ENCODE measurements at places on chromosomes 2 and 18.

- H3K27ac ChIP-seq = no peak overlapping the region
- no peak for DNase-seq
- no peaks in the 10 kb centered on the region for H3K36me3 ChIP-seq
- H3K4me3 ChIP-seq = no peak overlapping the region
- H3K4me1 ChIP-seq = no peaks in the 10 kb centered on the region
- H3K27me3 ChIP-seq = peaks cover 5% of the 10 kb centered on the region
Observed at GRCh38 chr2:223180463-223180862, 128.5 kb downstream of the KCNE4 start.

DNA sequence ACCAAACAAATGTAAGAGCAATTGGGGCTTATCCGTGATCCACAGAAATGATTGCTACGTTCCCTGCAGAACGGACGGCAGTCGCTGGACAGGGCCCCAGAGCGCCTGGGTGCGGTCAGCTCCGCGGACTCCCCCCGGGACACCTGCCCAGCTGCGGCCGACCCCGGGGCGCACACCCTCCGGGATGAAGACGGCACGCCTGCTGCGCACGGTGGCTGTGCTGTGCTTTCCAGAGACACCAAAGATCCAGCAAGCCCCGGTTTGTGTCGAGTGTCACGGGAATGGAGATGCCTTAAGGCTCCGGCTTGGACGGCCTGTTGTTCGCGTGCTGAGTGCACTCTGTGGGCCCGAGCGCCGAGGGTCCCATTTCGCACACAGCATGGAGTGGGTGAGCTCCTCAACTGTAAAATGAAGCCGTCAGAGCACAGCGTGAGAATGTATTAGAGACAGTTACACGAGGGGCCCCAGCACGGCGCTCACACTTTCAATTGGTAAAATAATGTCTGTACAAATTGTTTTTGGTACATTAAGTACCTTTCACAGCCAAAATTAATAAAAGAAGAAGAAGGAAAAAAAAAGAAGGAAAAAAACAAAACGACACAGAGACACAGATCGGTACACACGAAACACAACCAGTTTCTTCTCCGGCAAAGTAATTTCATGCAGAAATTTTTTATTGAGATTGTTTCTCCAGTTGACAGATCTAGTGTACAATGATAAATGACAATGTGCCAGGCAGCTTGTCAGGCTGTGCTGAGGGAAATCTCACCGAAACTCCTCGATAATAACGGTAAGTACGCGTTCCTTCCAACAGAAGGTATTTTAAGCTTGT lies 615.8 kb upstream of the SALL3 start:
- no peaks in the 10 kb centered on the region for H3K36me3 ChIP-seq
- no peak overlapping the region for H3K4me3 ChIP-seq
- H3K27me3 ChIP-seq = no peaks in the 10 kb centered on the region

DNA sequence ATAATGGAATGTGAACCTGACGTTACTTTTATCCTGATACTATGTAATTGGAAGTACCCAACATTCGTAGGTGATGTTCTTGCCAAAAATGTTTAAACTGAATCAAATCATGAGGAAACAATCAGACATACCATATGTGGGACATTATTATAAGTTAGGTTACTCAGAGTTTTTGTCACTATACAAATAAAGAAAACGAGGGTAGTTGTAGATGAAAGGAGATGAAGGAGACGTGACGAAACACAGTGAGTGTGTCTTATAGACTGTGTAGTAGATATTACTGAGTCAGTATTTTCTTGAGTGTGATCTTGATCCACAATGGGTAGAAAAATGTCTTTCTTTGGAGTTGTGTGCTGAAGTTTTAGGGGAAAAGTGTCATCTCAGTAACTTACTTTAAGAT lies 176.8 kb downstream of the ZNF407 start:
- no peaks in the 10 kb centered on the region for H3K27me3 ChIP-seq
- DNase-seq = no peak
- peaks cover 15% of the 10 kb centered on the region for H3K4me1 ChIP-seq
- H3K36me3 ChIP-seq = peaks cover 17% of the 10 kb centered on the region

GRCh38 chr18:59141294-59142068 lies 1.8 kb downstream of the SEC11C start:
- peaks cover 4% of the 10 kb centered on the region for H3K36me3 ChIP-seq
- peaks cover 58% of the 10 kb centered on the region for H3K4me1 ChIP-seq
- H3K4me3 ChIP-seq = peak overlapping the region; percentile 96
- no peak for DNase-seq
- H3K27ac ChIP-seq = peak overlapping the region; percentile 100

DNA sequence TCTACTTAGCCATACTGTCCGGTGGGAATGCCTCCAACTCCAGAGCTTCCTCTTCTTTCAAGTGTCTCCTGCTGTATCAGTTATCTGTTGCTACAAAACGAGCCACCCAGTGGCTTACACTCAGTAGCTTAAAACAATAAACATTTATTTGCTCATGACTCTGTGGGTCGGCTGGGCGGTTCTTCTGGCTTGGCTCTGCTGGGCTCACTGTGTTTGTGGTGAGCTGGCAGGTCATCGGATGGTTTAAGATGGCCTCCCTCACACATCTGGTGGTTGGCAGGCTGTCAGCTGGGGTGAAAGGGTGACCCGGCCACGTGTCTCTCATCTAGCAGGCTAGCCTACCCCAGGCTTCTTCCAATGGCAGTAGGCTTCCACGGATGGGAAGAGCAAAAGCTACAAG lies 122.4 kb upstream of the SLC1A4 start:
- peaks cover 31% of the 10 kb centered on the region for H3K36me3 ChIP-seq
- H3K4me1 ChIP-seq = peaks cover 10% of the 10 kb centered on the region
- H3K27me3 ChIP-seq = no peaks in the 10 kb centered on the region

- H3K36me3 ChIP-seq = no peaks in the 10 kb centered on the region
- no peak for DNase-seq
- no peaks in the 10 kb centered on the region for H3K4me1 ChIP-seq
- H3K27ac ChIP-seq = no peak overlapping the region
- H3K27me3 ChIP-seq = no peaks in the 10 kb centered on the region
Observed at GRCh38 chr2:182587831-182588230, 128.2 kb upstream of the DNAJC10 start.

DNA sequence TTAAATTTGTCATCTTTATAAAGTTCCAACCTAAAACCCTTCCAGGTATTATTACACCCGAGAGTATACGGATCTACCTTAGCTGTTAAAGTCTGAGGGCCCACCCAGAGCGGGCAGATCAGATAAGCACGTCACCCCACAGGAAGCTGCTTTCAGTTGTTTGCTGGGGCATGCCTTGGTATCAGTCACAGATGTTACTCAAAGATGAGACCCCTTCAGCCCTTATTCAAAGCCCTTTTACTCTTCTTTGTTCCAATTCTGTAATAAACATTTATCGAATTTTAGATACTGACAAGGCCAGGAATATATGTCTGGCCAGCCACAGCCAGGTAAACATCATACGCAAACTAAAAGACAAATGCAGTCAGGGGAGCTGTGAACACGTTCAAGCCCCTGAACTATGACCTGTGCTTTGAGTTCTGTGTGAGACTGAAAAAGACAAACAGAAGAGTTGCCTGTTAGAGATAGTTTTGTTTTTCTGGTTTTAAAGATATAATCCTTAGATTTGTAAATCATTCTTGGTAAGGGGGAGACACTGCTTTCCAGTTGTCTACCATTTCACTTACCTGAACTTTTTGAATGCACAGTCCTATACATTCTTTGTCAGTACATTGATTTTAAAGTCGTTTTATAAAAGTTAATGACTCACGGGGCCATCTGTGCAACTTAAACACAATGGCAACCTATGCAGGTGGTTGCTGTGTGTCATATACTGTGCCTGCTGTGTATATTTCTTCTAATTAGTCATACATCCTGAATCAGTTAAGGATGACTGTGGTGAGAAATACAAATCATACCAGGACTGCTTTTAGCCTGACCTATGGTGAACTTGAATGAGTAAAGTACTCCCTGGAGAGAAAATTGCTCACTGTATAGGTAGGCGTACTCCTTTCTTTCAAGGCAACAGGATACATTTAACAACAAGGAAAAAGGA lies 100.5 kb upstream of the ITPRID2 start:
- DNase-seq = no peak
- H3K27me3 ChIP-seq = peaks cover 4% of the 10 kb centered on the region
- H3K36me3 ChIP-seq = no peaks in the 10 kb centered on the region
- H3K4me3 ChIP-seq = no peak overlapping the region

- no peak overlapping the region for H3K27ac ChIP-seq
- peaks cover 18% of the 10 kb centered on the region for H3K4me1 ChIP-seq
- DNase-seq = no peak
- no peaks in the 10 kb centered on the region for H3K27me3 ChIP-seq
- H3K36me3 ChIP-seq = no peaks in the 10 kb centered on the region
- H3K4me3 ChIP-seq = no peak overlapping the region
Observed at GRCh38 chr2:163345795-163346573, 389.8 kb downstream of the FIGN start.

- H3K4me3 ChIP-seq = no peak overlapping the region
- no peaks in the 10 kb centered on the region for H3K27me3 ChIP-seq
- no peak for DNase-seq
- no peaks in the 10 kb centered on the region for H3K36me3 ChIP-seq
- no peak overlapping the region for H3K27ac ChIP-seq
- H3K4me1 ChIP-seq = peaks cover 23% of the 10 kb centered on the region
Observed at GRCh38 chr2:112153501-112153900, 15.3 kb downstream of the FBLN7 start.

DNA sequence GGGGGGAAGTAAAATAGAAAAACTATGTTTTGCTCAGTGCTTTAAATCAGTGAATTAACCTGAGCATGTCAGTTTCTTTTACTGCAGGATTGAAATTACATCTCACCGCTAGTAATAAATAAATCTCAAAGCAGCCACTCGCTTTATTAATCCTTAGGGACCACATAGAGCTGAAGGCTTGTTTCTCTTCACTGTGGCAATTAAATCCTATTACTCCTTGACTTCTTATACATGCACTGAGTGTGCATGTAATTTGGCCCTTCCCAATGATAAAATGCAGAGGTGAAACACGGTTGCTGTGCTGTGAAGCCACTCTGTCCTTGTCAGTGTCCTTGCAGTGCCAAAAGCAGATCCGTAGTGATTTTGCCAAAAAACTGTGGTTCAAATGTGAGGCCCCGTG lies 77.1 kb upstream of the RBM44 start:
- H3K36me3 ChIP-seq = peaks cover 40% of the 10 kb centered on the region
- peaks cover 38% of the 10 kb centered on the region for H3K4me1 ChIP-seq
- no peak overlapping the region for H3K4me3 ChIP-seq
- H3K27ac ChIP-seq = peak overlapping the region; percentile 20
- DNase-seq = no peak

- H3K27ac ChIP-seq = peak overlapping the region; percentile 98
- H3K4me3 ChIP-seq = peak overlapping the region; percentile 79
- peaks cover 35% of the 10 kb centered on the region for H3K4me1 ChIP-seq
- DNase-seq = no peak
Observed at GRCh38 chr2:84940088-84940470, 30.9 kb upstream of the KCMF1 start.

DNA sequence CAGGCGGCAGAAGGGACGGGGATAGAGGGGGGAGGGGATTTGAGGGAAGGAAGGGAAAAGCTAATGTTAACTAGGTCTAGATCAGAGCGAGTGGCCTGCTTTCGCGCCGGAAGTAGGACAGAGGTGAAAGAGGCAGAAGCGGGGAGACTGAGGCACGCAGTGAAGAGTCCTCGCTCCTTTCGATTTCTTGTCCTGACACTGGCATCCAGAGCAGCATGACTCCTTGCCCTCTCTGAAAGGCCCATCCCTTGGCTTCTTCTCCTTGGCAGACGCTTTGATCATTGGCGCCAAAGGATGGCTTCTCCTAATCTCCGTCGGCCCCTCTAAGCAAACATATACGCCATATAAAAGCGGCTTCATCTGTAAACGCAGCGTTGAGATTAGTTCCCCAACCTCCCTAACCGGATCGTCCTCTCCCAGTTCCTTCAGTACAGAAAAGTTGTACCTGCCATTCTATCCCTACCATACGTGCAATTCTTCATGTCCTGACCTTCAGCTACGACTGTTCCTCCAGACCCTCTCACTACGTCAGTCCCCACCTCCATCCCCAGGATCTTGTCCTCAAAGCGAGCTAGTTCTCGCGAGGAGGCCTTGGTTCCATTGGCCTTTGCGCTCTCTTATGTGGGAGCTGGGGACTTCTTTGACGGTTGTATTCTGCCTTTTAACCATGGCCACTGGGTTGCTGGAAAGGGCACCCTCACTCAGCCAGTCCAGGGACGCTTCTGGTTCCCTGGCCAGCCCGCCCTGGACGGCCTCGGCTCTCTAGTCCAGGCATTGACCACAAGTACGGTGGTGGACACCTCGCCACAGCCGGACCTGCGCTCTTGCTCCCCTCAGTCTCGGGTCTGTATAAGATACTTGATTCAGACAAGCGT lies 857 bp upstream of the NEUROD1 start:
- H3K27ac ChIP-seq = peak overlapping the region; percentile 56
- DNase-seq = no peak
- H3K27me3 ChIP-seq = peaks cover 82% of the 10 kb centered on the region
- peaks cover 2% of the 10 kb centered on the region for H3K36me3 ChIP-seq
- peaks cover 48% of the 10 kb centered on the region for H3K4me1 ChIP-seq

GRCh38 chr18:36078751-36079529 lies 11.6 kb upstream of the RPRD1A start:
- H3K27ac ChIP-seq = no peak overlapping the region
- peaks cover 2% of the 10 kb centered on the region for H3K36me3 ChIP-seq
- DNase-seq = no peak
- no peaks in the 10 kb centered on the region for H3K27me3 ChIP-seq
- peaks cover 10% of the 10 kb centered on the region for H3K4me1 ChIP-seq

DNA sequence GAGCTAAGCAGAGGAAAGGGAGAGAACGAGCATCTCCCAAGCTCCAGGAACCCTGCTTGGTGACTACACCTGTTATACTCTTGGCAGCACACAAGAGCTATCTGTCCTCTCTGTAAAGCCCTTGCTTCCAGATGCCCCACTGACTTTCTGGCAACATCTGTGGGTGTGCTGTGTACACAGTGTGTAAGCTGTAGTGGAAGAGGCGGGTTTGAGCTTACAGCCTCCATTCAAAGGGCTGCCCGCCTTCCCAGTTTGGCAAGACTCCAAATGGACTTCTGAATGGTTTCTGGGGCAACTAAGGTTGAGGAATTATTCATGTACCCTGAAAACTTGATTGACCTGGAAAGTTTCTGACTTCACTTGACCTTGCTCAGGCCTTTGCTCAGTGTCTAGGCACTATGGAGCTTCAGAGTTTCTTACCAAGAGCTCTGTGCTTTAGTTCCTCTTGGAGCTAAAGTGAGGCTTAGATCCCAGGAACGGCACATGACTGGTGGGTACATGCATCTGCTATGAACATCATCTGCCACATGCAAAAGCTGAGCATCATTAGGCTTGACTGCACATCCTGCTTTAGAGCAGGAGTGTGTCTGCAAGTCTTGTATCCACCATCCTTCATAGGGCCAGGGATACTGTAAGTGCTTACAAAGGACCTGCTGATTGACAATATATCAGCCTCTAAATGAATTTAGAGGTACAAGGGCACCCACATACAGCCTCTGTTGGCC lies 290.9 kb upstream of the SIX2 start:
- no peaks in the 10 kb centered on the region for H3K36me3 ChIP-seq
- H3K27ac ChIP-seq = no peak overlapping the region
- no peaks in the 10 kb centered on the region for H3K4me1 ChIP-seq
- peaks cover 19% of the 10 kb centered on the region for H3K27me3 ChIP-seq
- no peak overlapping the region for H3K4me3 ChIP-seq

GRCh38 chr2:58428096-58429013 lies 187.2 kb upstream of the FANCL start:
- DNase-seq = no peak
- peak overlapping the region; percentile 87 for H3K4me3 ChIP-seq
- peaks cover 29% of the 10 kb centered on the region for H3K27me3 ChIP-seq
- H3K36me3 ChIP-seq = no peaks in the 10 kb centered on the region

Data from stimulated activated naive B cell treated with anti-CD40 and anti-IgM and Interleukin-4, amounts not matched to agents 10 μg/mL and 1 μg/mL and 100 μg/mL, for 72 hours (primary cell).